ENCODE measurements at places on chromosomes 12 and 14.

GRCh38 chr12:81034926-81035325, 43.0 kb upstream of the ACSS3 start:
- no peak for DNase-seq

- DNase-seq: no peak
Measured at GRCh38 chr14:89411976-89412375, 5.1 kb downstream of the FOXN3 start.

DNA sequence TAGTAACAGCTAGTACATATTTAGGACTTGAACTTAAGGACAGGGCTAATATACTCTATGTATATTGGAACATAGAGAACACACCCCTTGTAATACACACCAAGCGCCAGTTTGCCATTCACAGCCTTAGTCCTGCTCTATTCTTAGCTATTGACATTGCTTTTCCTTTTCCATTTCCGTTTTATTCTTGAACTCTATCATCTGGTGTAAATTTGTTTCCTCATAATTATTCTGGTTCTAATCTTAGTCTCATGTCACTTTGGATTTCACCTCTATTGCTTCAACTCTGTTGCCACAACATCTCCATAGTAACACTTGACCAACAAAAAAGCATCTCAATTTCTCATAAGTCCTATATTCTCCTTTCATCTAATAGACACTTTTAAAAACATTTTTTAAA, 225.7 kb downstream of the PHLDA1 start:
- DNase-seq: no peak

GRCh38 chr14:84025106-84026012, 1504.6 kb upstream of the FLRT2 start:
- DNase-seq: no peak
